ENCODE measurements at places on chromosomes 6 and 20.
A peak's percentile ranks its signal among the peaks of the same experiment; 100 is the strongest.

- peak; percentile 58 for DNase-seq
Measured at GRCh38 chr6:83546636-83547035, 34.3 kb downstream of the PRSS35 start.

DNA sequence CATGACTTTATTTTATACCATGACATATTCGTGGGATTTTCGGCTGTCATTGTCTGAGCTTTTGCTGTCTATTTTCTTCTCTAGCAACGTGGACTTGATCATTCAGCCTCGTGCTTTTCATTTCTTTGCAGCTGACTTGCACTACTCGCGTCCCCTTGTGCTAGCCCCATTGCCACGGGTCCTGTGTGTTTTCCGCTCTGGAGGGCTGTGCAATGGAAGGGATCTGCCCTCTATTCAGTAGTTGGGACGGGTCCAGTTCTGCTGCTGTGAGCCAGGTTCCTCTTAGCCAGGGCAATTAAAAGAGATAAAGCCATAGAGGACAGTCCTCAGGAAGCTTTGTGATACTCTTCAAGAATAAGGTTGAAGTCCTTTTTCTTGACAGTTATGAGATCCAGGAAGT, 17.6 kb downstream of the NEDD9 start:
- no peak for DNase-seq

GRCh38 chr6:36697481-36697903, at the start of gene RAB44:
RAB44 (plus strand) TSS chr6:36697826; CDS start chr6:36704236, 6,410 bp downstream.
- DNase-seq = peak; percentile 88

- DNase-seq = no peak
Measured at GRCh38 chr6:118500130-118501015, 47.7 kb upstream of the PLN start.

GRCh38 chr6:129920103-129920798, 59.1 kb upstream of the TMEM244 start:
- DNase-seq = no peak

DNA sequence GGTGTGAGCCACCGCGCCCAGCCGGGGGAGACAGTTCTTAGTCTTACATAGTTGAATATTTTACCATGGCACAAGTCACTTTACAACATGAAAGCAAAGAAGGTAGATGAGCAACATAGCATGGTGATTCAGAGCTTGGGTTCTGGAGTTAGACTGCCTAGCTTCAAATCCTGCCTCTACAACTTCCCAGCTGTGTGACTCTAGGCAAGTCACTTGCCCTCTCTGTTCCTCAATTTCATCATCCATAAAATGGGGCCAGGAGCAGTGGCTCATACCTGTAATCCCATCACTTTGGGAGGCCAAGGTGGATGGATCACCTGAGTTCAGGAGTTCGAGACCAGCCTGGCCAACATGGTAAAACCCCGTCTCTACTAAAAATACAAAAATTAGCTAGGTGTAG, 26.3 kb downstream of the HCK start:
- no peak for DNase-seq

DNA sequence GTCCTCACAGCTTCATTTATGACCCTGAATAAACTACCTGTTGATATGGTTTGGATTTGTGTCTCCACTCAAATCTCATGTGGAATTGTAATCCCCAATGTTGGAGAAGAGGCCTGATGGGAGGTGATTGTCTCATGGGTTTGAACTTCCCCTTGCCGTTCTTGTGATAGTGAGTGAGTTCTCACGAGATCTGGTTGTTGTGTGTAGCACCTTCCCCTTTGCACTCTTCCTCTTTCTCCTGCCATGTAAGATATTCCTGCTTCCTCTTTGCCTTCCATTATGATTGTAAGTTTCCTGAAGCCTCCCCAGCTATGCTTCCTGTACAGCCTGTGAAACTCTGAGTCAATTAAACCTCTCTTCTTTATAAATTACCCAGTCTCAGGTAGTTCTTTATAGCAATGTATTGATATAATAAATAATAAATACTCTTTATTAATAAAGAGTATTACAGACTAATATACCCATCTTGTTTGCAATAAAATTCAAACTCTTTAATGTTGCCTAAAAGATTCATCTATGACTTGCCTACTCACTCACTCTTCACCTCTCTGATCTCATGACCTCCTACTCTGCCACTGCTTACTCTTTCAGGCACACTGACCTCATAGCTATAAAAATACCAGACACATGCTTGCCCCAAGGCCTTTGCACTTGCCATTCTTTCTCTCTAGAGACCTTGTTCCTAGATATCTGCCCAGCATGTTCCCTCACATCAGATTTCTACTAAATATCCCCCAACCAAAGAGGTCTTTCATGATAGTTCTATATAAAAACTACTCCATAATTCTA, 256.4 kb upstream of the MARCKS start:
- peak; percentile 90 for DNase-seq

DNA sequence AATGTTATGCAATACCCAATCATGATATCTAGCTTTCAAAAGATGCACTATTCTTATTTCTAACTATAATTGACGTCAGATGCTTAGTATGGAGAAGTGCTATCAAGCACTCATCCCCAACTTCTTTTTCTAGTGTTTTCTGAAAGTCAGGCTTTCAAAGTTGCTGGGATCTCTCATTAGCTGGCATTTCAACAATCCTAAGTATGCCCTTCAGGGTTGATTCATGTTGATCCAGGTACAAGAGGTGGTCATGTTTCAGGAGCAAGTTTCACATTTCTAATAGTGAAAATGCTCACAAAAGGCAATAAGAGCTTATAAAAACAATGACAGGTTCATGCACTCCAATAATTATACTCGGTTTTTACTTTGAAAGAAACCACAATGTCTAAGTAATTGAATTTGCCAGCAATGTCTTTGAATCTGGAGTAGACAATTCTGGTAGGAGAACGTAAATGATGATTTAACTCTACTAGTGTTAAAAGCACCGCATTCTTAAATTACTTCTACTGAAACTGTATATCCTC, 193.7 kb upstream of the KHDRBS2 start:
- no peak for DNase-seq

DNA sequence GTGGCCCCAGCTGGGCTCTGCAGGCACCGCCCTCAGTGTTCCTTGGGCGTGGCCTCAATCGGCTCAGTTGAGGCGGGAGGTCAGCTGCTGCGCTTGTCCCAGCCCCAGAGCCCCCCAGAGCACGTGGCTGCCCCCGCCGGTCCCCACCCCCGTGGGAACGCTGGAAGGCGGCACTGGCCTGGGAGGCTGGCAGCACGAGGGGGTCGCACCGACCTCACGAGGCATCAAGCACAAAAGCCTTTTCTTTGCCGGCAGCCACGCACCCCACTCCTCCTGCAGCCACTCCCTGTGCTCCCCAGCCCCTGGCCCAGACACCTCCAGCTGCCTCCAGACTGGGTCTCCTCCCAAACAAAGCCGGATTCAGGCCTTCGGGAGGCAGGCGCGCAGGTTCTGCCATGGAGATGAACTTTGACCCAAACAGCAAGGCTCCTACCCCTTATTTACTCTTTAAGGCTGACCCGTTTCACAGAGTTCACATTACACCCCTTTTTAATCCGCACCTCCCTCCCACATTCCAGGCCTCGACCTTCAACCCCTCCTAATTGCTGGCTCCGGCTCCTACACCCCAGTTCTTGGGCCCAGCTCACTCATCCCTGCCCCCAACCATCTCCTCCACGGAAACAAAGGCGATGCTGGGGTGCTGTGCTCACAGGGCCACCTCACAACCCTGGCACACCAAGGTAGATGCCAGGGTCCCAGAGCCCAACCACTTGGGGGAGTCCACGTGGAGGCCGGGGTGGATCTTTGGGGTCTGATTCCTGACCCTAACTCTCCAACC, 111.7 kb downstream of the NOL4L start:
- DNase-seq = no peak

- no peak for DNase-seq
Measured at GRCh38 chr6:54768494-54768893, 78.1 kb upstream of the FAM83B start.

GRCh38 chr6:65045801-65046200, 661.2 kb downstream of the EYS start:
- DNase-seq = no peak

GRCh38 chr6:32815996-32816395, 806 bp downstream of the HLA-DOB start:
- peak; percentile 27 for DNase-seq

- DNase-seq = peak; percentile 26
Measured at GRCh38 chr6:131136021-131136786, 937 bp downstream of the AKAP7 start.

DNA sequence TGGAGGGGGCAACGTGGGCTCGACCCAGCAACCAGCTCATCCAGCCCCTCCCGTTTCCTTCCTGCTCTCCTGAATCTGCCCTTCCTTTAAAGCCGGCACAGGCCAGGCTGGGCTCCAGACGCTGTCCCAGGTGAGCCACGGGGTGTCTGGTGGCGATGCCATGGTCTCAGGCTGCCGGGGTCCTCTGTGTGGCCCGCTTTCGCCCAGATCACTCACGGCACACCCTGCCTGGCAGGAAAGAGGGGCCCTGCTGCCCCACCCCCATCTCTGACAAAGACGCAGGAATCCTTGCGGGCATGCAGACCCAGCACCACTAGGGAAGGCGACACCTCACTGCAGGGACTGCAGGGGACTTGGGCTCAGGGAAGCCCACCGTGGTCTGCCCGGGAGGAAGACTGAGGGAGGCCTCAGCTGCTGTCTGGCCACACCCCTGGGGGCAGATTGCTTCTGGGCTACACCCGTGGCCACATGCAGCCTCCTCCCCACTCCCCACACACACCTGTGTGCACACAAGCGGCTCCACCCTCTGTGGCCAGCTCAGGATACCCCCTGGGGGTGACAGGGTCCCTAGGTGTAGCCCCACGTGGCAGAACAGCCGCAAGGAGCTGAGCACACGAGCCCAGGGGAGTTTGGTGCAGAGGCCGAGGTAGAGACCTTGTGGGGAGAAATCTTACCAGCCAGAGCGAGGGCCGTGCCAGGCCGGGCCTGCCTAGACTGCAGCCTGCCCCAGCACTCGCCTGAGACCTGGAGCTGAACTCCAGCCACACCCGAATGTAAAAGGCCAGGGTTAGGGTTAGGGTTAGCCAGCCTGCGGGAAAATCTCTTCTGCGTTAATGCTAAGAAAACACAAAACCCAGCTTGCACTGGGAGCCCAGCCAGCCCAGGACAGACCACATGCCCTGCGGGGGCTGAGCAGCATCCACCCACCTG, 104.6 kb downstream of the DLL1 start:
- DNase-seq = no peak

DNA sequence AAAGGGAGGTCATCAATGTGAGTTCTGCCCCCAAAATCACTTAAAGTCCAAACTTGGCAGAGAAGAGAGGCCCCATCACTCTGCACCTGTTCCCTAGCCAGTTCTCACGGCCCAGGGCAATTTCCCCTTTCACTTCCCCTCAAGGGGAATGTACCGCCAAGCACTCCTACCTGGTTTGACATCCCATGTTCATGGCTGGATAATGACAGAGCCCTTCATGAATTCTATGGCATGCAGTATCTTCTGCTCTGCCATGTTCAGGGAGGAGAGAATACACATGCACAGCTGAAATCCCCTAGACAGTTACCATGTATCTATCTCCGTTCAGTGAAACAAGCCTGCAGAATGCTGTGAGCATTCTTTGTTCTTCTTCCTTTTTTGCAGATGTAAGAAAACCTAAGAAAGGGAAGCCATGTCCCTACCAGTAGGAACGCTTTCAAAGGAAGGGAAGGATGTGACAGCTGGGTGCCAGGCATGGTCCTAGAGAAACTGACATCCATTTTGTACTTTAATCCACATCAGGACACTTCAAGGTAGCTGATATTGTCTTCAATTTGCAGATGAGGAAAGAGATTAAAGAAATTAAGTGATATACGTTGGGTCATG, 79.8 kb upstream of the ARID1B start:
- DNase-seq = peak; percentile 48
